ENCODE measurements at places on chromosomes 3 and 15. TPM values are rescaled to one million over a fixed set of nuclear protein-coding genes. Genes with fewer than 3 reads are reported as not detected.

DNA sequence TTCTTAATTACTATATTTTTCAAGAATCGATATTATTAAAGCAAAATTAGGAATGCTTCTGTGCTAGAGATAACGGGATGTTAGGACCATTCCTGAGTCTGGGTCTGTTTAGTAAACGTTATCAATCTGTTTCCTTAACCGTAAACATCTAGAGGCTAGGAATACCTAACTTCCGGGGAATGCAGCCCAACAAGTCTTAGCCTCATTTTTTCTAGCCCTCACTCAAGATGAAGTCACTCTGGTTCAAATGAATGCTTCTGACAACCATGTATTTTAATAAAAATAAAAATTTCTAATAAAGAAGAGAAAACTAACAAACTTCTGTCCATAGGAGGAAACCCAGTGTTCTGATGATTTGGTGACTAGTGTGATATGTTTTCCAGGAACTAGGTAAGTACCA is 11.1 kb upstream of the SELENOK start:
- no peak for DNase-seq

DNA sequence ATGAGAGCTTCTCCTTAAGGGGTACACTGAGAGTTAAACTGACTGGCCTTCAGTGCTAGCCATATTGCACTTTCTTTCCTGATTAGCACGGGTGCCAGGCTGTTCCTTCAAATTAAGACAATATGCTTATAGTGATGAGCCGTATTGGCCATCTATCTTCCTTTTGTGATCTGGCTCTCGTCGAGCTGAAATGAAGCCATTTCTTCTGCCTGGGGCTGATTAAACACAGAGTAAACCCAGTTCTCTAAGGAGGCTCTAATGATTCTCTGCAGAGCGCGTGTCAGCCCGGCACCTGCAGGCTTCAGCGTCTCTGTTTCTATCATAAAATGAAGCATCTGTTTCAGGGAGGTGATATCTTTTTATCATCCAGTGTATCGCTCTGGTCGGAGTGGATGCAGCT is 107.5 kb upstream of the NR2F2 start:
- DNase-seq = no peak

DNA sequence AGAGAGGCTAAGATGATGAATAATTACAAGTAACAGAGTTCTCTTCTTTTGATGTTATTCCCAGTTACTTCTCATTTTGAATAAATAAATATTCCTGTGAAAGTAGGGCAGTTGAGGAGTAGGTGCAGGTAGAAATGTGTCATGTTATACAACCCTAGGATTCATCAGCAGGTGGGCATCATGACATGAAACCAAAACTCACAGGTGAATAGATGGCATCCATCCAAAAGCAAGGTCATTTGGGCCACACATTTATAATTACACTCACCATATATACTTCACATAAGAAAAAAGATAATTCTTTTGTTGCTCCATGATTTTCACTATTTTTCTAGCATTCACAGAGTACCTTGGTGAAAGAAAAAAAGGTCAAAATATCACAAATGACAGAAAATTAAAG is 273.6 kb downstream of the ZBBX start:
- DNase-seq = no peak

GRCh38 chr15:38859574-38859973 is 295.0 kb upstream of the RASGRP1 start:
- DNase-seq = no peak

DNA sequence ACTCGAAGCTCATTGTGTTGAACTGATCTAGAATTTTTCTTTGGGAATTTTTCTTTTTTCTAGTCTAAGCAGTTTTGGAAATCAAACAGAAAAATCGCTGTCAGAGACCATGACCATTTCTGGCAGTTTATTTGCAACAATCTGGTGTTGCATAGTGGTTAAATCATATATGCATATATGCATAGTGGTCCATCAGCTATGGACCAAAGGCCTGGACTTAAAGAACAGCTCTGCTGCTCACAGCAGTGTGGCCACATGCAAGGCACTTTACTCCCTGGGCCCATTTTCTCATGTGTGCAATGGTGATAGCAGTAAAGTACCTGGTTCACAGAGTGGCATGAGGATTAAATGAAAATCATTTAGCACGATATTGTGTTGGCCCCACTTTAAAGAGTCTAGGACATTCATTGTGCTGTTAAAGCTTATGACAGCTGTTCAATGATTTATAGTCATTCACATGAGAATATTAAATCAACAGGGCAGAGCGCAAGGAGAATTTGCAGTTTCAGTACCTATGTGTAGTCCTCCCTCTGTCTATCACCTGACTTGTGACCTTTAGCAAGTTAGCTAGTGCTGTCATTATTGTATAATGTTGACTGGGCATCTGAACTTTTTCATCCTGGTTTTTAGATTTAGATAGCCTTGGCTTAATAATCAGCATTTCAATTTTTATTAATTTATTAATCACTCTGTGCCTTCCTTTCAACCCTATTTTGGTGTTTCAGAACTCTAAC is 46.4 kb downstream of the BLM start:
- no peak for DNase-seq

GRCh38 chr3:49554633-49555265 is 472 bp downstream of the BSN start:
- DNase-seq = no peak

- DNase-seq = no peak
Observed at GRCh38 chr3:175433026-175433674, 574.0 kb downstream of the NAALADL2 start.

DNA sequence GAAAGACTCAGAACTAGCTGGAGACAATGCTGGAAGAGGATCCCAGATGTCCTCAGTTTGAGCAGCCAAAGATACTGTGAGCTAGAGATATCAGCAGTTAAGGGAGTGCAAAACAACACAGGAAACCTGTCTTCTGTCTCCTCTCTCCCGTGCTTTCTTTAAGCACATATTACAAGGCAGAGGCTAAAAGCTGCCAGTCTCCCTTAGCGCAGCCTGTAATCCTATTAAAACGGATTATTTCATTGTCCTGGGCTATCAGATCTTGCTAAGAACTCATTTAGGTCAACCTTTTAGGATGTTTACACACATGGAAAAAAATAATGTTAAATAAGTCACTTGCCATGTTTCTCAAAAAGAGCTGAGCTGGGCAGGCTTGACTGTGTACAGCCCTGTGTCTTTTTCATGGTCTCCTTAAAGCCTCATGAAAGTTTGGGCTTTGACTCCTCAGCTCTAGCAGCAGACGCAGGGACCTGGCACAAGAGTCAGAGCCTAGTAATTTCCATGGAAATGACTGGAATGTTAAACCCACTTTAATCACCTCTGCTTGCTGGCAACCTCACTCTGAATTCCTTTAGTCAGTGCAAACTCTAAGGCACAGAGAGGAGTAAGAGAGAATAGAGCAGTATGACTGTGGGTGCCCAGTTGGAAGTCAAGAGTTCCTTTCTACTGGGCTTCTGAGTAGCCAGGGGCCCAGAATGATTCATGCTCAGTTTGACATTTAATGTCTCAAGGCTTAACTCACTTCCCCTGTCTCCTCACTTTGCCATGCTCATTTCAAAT is 491.9 kb downstream of the NTRK3 start:
- DNase-seq = no peak

The RFC4 gene
- 21.5 TPM for total RNA-seq

The DIPK2A gene
- total RNA-seq = 22.0 TPM

The CHST2 gene
- 1.1 TPM for total RNA-seq

The ASTE1 gene
- total RNA-seq = 28.1 TPM

The QRICH1 gene
- total RNA-seq = 177 TPM

The CCR9 gene
- total RNA-seq = 4.0 TPM

The GNAT1 gene
- total RNA-seq = not detected

The ISL2 gene
- total RNA-seq = not detected

The CHCHD4 gene
- 9.3 TPM for total RNA-seq
